Foreskin melanocyte (primary cell): ENCODE measurements at places on chromosomes 13 and 19.
A peak's percentile ranks its signal among the peaks of the same experiment; 100 is the strongest.

DNA sequence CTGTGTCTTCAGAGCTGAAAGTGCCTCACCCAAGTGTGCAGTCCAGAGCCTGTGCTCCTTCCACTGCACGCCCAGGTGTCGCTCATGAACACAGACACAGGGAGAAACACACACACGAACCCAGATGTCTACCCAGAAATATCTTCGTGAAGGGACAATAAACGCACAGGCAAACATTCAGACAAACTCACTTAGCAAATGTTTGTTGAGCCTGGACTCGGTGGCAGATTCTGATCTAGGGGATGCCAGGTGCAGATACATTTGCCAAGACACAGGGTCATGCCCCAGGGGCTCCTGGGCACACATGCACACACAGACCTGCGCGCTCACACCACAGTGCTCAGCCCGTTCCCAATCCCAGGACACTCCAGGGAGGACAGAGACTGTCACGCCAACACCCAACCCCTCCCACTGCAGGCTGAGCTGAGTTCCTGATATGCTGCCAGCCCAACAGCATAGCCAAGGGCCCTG is 31.9 kb downstream of the SCGB2B2 start:
- no peak for DNase-seq

- DNase-seq = no peak
Measured at GRCh38 chr19:23762884-23763711, 4.4 kb upstream of the ZNF681 start.

DNA sequence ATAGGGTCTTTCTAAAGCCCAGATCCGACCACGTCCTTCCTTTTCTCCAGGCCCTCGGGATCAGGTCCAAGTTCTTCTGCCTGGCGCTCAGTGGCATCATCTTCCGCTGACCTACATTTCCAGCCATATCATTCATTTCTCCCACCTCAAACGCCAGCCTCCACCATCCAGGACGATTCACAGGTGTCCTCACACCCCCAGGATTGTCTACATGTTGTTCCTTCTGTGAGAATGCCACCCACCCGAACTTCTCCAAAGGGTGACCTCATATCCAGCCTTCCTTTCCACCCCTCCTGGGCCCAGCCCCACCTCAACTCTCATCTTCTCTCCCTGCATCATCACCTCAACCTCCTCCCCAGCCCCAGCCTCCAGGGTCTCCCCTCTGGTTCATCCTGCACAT is 4.7 kb upstream of the KLK5 start:
- no peak for DNase-seq

DNA sequence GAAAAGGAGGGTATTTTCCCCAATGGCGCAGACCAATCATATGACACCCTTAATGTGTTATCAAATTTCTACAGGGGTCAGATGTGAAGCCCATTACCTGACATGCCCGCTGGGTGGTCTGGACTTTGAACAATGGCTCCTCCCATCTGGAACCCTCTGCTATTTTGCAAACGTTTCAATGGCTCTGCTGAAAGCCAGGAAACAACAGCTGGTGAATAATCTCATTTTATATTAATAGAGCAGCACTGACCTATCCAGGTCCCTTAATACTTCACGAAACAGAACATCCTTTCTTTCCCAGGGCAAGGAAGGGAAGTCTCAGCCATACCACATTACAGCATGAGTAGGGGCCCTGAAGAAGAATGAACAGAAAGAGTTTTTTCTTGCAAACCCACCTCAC is 20.3 kb upstream of the KPNA3 start:
- peak; percentile 11 for DNase-seq

- no peak for DNase-seq
Measured at GRCh38 chr19:48258350-48258749, 2.6 kb upstream of the CARD8 start.

DNA sequence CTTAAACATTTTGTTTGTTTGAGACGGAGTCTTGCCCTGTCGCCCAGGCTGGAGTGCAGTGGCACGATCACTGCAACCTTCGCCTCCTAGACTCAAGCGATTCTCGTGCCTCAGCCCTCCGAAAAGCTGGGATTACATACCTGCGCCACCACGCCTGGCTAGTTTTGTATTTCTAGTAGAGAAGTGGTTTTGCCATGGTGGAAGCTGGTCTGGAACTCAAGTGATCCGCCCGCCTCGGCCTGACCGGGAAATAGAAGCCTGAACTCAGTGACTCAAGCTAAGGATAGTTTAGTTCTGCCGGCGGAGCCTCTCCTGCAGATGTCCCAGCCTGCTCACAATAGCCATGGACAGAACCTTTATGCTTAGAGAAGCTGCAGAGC is 53.0 kb upstream of the ZNF254 start:
- peak; percentile 39 for DNase-seq

- no peak for DNase-seq
Measured at GRCh38 chr13:22929381-22930126, 251.2 kb upstream of the SGCG start.

DNA sequence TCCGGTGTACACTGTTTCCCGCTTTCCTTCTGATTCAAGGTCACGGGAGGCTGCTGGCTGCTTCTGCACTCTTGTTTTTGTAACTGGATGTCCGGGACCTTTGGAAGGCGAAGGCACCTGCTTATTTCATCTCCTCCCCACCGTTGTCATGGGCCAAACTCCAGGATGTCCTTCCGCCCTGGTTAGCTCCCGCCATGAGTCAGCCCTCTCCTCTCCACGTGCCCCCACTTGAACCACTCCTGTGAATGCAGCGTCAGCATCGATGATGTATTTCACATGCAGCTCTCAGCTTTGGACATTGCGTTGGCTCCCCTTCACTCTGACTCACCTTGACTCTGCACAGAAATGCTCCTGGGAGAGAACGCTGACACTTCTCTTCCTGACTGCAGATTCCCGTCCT is 5.5 kb upstream of the GALP start:
- no peak for DNase-seq

DNA sequence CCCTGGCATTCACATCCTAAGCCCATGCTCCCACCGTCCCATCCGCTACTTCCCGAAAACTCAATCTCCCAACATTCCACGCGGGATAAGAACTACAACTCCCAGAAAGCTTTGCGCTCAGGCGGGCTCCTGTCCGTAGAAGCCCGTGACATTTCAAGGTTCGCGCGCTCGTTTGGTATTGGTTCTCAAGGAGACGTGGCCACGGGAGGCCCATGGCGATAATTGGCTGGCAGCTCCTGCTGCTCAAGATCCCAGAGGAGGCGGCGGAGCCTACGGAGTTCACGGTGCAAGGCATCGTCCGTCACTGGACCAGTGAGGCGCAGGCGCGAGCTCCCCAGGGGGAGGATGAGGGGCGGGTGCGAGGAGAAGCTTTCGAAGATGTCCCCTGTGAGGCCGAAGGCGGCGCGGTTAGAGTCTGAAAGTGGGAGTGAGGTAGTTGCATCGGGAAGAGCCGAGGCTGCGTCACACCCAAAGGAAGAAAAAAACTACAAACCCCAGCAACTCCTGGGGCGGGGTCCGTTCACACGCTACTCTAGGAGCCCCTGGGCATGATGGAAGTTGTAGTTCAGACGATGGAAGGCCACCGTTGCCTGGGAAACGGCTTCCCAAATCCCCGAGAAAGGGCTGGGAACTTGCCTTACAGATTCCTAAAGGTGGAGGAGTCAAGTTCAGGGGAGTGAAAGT is 1.2 kb upstream of the MAMSTR start:
- DNase-seq = peak; percentile 99

DNA sequence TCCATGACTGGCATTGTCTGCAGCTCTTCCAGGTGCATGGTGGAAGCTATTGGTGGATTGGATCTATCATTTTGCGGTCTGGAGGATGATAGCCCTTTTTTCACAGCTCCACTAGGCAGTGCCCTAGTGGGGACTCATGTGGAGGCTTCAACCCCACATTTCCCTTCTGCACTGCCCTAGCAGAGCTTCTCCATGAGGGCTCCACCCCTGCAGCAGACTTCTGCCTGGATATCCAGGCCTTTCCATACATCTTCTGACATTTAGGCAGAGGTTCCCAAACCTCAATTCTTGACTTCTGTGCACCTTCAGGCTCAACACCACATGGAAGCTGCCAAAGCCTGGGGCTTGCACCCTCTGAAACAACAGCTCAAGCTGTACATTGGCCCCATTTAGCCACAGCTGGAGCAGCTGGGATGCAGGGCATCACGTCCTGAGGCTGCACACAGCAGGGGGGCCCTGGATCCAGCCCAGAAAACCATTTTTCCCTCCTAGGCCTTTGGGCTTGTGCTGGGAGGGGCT is 800.2 kb upstream of the MIR17HG start:
- no peak for DNase-seq

- peak; percentile 79 for DNase-seq
Measured at GRCh38 chr19:38949580-38950367, 19.0 kb downstream of the MRPS12 start.

- no peak for DNase-seq
Measured at GRCh38 chr13:98360545-98360944, 183.5 kb upstream of the RNF113B start.

GRCh38 chr19:46481223-46481848 is 10.0 kb upstream of the PNMA8A start:
- no peak for DNase-seq

DNA sequence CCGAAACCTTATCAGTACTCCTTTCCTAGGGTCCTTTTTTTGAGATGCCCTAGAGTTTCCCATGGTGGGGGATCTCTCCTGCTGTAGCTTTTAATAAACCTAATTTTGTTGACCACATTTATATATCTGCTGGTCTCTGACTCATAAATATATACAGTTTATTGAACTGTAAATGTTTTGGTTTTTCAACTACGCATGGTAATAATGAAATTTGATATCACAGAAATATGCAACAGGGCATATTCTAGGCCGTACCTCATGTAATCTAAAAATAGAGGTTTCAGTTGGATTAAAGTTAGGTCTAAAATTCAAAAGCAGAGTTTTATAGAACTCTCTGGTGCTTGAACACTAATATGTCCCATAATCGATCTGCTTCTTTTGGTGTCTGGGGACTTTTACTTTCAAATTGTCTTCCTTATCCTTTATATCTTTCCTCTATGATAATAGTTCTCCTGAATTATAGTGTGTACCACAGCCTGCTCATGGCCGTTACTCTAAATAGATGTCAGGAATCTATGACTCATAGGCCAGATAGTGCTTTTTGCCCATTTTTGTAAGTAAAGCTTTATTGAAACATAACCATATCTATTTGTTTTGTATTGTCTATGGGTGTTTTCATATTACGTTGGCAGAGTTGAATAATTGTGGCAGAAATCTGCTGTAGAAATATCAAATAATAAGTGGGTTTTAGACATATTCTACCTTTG is 324.8 kb upstream of the PCDH9 start:
- DNase-seq = no peak

- DNase-seq = no peak
Measured at GRCh38 chr13:32624441-32624840, 38.2 kb downstream of the PDS5B start.

- DNase-seq = no peak
Measured at GRCh38 chr19:41882568-41883462, at the start of gene ARHGEF1. ARHGEF1 (plus strand) TSS chr19:41883184; CDS start chr19:41888083, 4,899 bp downstream.

DNA sequence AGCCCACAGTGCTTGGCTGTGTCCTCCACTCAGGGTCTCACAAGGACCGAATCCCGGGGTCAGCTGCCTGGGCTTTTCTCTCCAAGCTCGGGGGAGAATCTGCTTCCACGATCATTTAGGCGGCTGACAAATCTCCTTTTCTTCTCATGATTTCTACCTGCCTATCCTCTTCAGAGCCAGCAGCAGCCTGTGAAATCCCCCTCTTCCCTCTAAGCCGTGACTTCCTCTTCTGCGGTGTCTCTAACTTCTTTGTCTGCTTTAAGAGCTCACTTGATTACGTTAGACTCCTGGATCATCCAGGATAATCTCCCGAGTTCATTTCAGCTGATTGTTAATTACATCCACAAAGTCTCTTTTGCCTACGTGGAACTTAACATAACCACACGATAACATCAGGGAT is 22.5 kb upstream of the ZNF845 start:
- no peak for DNase-seq

GRCh38 chr19:6227936-6228325 is 51.8 kb downstream of the MLLT1 start:
- DNase-seq = no peak

GRCh38 chr19:50309396-50310125 is 19.6 kb downstream of the KCNC3 start:
- DNase-seq = no peak

GRCh38 chr13:112730157-112730671 is 40.4 kb downstream of the ATP11A start:
- no peak for DNase-seq

DNA sequence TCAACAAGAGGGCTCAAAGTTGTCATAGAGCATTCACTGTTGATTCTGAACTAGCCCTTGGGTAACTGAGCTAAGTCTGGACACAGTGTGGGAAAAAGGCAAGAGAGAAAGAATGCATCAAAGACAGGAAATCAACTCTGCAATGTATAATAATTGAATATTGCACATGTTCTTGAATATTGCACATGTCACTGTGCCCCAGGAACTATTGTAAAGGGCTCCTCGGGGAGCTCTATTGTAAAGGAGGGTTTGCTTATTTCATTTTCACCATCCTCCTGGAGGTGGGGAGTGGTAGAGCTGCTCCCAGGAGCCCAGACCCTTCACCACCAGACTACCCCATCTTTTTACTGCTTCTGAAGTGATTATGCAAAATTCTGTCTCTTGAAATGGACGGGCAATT is 44.4 kb upstream of the ITM2B start:
- no peak for DNase-seq

- no peak for DNase-seq
Measured at GRCh38 chr19:474126-475078, 13.6 kb upstream of the SHC2 start.

DNA sequence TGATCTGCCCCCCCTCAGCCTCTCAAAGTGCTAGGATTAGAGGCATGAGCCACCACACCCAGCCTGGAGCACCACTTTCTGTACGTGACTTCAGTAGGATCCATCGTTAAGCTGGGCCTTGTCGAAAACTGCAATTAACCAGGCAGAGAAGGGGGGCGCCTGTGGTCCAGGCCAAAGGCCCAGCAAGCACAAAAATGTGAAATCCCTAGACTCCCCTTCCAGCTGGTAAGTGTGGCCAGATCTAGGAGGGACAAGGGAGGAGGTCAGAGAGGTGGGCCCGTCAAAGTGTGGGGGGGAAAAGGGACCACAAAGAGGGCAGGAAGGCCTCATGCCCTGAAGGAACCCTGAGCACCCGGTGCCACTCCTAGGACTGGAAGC is 13.8 kb downstream of the DDX39A start:
- DNase-seq = no peak

DNA sequence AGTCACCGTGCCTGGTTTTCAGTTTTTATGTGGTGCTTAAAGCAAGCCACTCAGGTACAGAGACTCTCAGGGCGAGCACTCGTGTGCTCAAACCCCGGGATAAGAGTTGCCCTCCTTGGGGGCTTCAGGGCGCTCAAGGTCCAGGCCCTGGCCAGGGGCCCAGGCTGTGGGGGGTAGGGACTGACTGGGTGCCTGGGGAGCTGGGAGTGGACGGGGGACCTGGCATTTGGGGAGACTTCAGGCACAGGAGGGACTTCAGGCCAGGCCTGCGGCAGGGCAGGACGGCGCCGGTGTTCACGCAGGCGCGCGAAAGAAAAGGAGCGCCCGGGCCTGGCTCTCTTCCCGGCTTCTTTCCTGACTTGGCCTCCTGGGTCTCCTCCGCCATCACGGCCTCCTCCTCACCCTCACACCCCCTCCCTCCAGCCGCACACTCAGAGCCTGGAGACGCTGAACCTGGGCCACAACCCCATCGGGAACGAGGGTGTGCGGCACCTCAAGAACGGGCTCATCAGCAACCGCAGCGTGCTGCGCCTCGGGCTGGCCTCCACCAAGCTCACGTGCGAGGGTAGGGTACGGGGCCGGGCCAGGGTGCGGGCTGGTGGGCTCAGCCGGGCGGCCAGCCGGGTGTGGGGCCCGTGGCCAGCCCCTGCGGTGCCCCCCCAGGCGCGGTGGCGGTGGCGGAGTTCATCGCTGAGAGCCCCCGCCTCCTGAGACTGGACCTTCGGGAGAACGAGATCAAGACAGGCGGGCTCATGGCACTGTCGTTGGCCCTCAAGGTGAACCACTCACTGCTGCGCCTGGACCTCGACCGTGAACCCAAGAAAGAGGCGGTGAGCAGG is 16.1 kb downstream of the NKPD1 start:
- DNase-seq = no peak
